IMR-90 (cell line): ENCODE measurements at places on chromosomes 12 and 14. TPM values are rescaled to one million over a fixed set of nuclear protein-coding genes. Genes with fewer than 3 reads are reported as not detected.

CDKN3 gene
- total RNA-seq, result 48.9 and 70.8 TPM in 2 replicates

PRKD1 gene
- 12.8 and 12.9 TPM in 2 replicates for total RNA-seq

KIF26A gene
- total RNA-seq, result not detected in 2 replicates

KCNMB4 gene
- 0.90 and 1.4 TPM in 2 replicates for total RNA-seq
